Activated CD8-positive, alpha-beta T cell treated with anti-CD3 and anti-CD28 coated beads for 36 hours (primary cell): ENCODE measurements at places on chromosomes 6 and 20. TPM values are rescaled to one million over a fixed set of nuclear protein-coding genes. Genes with fewer than 3 reads are reported as not detected.

The C20orf202 gene
- not detected for total RNA-seq

DNA sequence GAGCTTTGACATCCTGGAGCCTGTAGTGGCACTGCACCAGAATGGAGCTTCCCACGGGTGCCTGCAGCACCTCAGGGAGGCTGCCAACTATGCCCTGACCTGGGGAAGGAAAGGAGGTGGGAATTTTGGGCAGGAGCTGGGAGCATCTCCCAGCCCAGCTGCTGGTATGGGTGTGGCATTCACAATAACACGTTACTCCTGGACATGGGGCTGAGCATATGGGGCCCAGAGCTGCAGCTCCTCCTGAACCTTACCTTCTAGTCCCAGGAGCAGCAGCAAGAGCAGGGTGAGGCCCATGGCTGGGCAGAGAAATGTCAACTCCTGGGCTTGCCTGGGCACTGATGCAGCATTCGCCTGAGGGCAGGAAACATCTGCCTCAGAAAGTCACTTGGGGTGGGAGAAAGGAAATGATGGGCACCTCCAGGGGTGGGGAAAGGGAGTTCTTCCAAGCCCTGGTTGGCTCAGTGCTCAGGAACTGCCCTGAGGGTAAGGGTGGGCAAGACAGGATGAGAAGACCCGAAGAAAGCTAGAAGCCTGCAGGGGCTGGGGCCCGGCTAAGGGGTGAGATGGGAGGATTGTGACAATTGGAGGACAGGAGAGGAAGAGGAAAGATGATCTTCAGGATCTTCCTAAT is at the start of gene TREML1:
Gene TREML1 (minus strand): TSS at position 356 of the 634 bp plus-strand sequence. CDS start 59 bp downstream, at position 297.
- H3K4me3 ChIP-seq, result no peak within 1 kb of the TSS
- H3K27ac ChIP-seq, result no peak within 1 kb of the TSS
- DNase-seq, result no peak

- no peaks in the 10 kb centered on the region for H3K36me3 ChIP-seq
- H3K27ac ChIP-seq, result no peak overlapping the region
- no peak for DNase-seq
- H3K4me1 ChIP-seq, result no peaks in the 10 kb centered on the region
- H3K27me3 ChIP-seq, result no peaks in the 10 kb centered on the region
- H3K4me3 ChIP-seq, result no peak overlapping the region
Measured at GRCh38 chr6:139392794-139393193, 18.3 kb upstream of the CITED2 start.

The HMGN3 gene
- total RNA-seq, result 45.6 TPM

The DDO gene
- not detected for total RNA-seq

GRCh38 chr20:8490076-8490830 is 358.2 kb downstream of the PLCB1 start:
- no peaks in the 10 kb centered on the region for H3K36me3 ChIP-seq
- H3K4me3 ChIP-seq, result no peak overlapping the region
- H3K27ac ChIP-seq, result no peak overlapping the region
- H3K4me1 ChIP-seq, result peaks cover 2% of the 10 kb centered on the region
- no peak for DNase-seq

DNA sequence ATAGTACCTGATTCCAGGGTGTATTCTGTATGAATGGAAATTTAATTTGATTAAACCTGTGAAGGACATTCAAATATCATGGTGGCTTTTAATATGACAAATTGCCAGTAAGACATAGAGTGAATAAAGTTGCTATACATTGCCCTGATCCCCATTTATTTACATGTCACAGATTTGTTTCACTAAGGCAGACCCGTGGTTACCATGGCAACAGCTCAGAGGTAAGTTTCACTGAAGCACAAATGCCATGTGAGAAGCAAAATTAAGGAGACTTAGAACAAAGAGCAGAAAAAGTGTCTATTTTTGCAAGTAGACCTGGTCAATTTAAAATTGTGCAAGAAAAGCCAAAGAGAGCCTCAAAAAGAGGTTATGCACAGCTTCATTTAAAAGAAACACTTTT is 63.7 kb downstream of the PXDC1 start:
- no peak for DNase-seq
- peaks cover 10% of the 10 kb centered on the region for H3K4me1 ChIP-seq
- H3K4me3 ChIP-seq, result no peak overlapping the region
- H3K36me3 ChIP-seq, result no peaks in the 10 kb centered on the region

The ACSS1 gene
- 17.5 TPM for total RNA-seq

DNA sequence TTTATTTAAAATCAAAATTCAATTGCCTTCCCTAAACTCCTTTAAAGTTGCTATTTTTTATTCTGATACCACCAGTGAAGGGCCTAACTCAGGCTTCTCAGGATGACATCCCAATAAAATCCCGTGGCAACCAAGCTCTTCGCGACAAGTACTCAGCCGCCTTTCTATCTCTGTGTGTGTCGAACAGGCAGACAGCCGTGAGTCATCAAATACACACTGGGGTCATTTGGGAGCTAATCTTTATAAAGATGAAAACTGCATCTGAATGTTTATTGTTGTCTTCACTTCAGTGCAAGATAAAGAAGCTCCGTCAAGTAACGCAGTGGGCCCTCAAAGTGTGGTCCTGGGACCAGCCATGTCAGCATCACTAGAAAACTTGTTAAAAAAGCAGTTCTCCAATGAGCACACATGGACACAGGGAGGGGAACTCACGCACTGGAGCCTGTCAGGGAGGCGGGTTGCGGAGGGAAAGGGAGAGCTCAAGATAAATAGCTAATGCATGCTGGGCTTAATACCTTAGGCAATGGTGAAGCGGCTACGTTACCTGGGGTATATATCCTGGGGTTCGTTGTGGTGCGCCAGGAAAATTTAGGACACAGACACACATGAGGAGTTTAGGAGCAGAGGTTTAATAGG is 119.3 kb downstream of the RNF144B start:
- H3K4me1 ChIP-seq, result peaks cover 13% of the 10 kb centered on the region
- no peaks in the 10 kb centered on the region for H3K36me3 ChIP-seq
- peaks cover 2% of the 10 kb centered on the region for H3K27me3 ChIP-seq
- no peak overlapping the region for H3K4me3 ChIP-seq

GRCh38 chr6:46410334-46410953 is 80.8 kb downstream of the RCAN2 start:
- H3K4me1 ChIP-seq, result no peaks in the 10 kb centered on the region
- H3K4me3 ChIP-seq, result no peak overlapping the region
- peak; percentile 14 for DNase-seq
- H3K27me3 ChIP-seq, result peaks cover 1% of the 10 kb centered on the region

DNA sequence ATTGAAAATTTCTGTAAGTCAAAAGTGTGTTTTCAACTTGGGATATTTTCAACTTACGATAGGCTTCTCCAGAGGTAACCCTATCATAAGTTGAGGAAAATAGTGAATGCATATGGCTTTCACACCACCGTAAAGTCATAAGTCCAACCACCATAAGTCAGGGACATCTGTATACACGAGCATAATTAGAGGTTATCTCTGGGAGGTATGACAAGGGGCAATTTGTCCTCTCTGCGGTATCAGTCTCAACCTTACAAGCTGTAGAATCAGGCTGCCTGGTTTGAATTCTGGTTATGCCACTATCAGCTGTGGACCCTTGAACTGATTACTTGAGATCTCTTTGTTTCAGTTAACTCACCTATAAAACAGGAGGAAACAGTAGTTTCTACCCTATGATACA is 202.9 kb upstream of the JARID2 start:
- no peaks in the 10 kb centered on the region for H3K4me1 ChIP-seq
- no peak for DNase-seq
- no peak overlapping the region for H3K4me3 ChIP-seq

DNA sequence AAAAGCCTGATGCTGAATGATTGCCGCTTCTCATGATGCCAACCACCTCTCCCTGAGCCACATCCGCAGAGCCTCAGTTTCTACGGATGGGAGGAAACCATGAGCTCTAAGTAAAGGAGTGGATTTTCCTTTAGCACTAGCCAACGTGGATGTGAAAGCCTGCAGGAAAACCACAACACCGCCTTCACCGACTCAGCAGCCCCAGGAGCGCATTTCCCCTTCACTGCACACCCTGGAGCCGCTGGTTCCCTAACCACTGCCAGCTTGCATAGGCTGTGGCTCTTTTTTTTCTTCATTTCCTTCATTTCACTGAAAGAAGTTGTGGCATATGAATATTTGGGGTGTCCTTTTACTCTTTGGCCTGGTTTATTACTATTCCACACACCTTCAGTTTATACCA is 50.5 kb upstream of the SSTR4 start:
- H3K4me1 ChIP-seq, result no peaks in the 10 kb centered on the region
- H3K27me3 ChIP-seq, result no peaks in the 10 kb centered on the region
- no peak overlapping the region for H3K27ac ChIP-seq
- no peaks in the 10 kb centered on the region for H3K36me3 ChIP-seq

The VSTM2L gene
- not detected for total RNA-seq

GRCh38 chr6:27608916-27609883 is 136.3 kb upstream of the ZNF184 start:
- DNase-seq, result no peak
- no peak overlapping the region for H3K4me3 ChIP-seq
- peaks cover 5% of the 10 kb centered on the region for H3K36me3 ChIP-seq

DNA sequence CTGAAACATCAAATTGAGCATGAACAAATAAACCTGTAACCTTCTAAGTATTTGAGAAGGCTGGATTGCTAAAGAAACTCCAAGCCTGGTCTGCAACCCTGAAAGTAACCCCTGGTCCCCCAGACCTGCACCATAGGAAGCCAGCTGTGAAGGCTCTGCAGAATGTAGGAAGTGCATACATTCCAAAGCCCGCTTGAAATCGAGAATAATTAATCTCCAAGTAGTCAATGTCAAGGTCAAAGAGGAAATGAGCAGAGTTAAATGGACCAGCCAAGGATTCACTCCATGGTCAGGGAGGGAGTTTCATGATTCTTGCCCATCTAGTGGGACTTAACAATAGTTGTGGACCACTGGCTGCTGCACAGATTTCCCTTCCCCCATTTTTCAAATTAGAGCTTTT is 107.6 kb upstream of the RNF24 start:
- H3K36me3 ChIP-seq, result no peaks in the 10 kb centered on the region
- H3K27ac ChIP-seq, result no peak overlapping the region
- peaks cover 27% of the 10 kb centered on the region for H3K27me3 ChIP-seq
- DNase-seq, result no peak
- no peak overlapping the region for H3K4me3 ChIP-seq
- H3K4me1 ChIP-seq, result no peaks in the 10 kb centered on the region

The FAXC gene
- not detected for total RNA-seq

- H3K36me3 ChIP-seq, result no peaks in the 10 kb centered on the region
- H3K27ac ChIP-seq, result no peak overlapping the region
- H3K27me3 ChIP-seq, result no peaks in the 10 kb centered on the region
Measured at GRCh38 chr20:40993794-40994540, 34.7 kb upstream of the TOP1 start.

- H3K4me3 ChIP-seq, result no peak overlapping the region
- DNase-seq, result peak; percentile 26
- H3K27ac ChIP-seq, result no peak overlapping the region
- H3K4me1 ChIP-seq, result peaks cover 6% of the 10 kb centered on the region
- peaks cover 2% of the 10 kb centered on the region for H3K36me3 ChIP-seq
- no peaks in the 10 kb centered on the region for H3K27me3 ChIP-seq
Measured at GRCh38 chr6:35058865-35059522, 82.1 kb downstream of the TCP11 start.

The LPIN3 gene
- 0.87 TPM for total RNA-seq

- H3K27me3 ChIP-seq, result no peaks in the 10 kb centered on the region
- no peak overlapping the region for H3K27ac ChIP-seq
- H3K4me1 ChIP-seq, result peaks cover 11% of the 10 kb centered on the region
- no peaks in the 10 kb centered on the region for H3K36me3 ChIP-seq
- DNase-seq, result no peak
Measured at GRCh38 chr6:119044255-119044654, 34.2 kb downstream of the FAM184A start.

- DNase-seq, result no peak
- H3K4me1 ChIP-seq, result peaks cover 9% of the 10 kb centered on the region
- H3K27me3 ChIP-seq, result peaks cover 29% of the 10 kb centered on the region
- no peak overlapping the region for H3K4me3 ChIP-seq
- no peaks in the 10 kb centered on the region for H3K36me3 ChIP-seq
Measured at GRCh38 chr6:36836111-36837021, 2.9 kb downstream of the CPNE5 start.

DNA sequence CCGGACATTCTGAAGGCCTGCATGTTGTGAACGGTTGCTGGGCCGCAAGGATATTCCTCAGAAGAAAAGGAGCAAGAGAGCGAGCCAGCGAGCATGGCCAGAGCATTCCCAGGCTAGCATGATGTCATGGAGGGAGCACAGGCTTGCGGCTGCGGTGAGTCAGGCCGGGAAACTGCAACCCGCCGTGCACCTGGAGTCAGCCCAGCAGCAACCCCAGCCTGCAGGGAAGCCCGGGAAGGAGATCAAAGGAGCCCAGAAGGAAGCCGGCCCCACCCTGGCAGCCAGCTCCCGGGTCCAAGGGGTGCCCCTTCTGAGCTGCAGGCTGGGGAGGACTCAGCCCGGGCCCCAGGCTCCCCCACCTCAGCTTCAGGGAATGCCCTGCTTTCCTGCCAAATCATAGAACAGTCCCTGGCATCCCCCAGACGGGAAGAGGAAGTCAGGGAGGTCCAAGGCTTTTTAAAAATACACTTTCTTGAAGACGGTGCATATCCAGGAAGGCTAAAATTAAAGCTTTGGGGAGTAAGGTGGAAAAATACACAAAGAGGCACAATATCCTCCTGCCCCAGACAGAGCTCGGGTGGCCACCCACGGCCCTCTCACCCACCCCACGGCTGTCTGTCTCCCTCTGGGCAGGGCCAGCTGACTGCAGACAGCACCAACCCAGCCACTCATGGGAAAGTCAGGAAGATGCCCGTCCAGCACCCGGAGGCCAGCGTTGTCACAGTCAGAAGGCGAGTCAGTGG is 53.7 kb downstream of the BMP7 start:
- H3K4me1 ChIP-seq, result no peaks in the 10 kb centered on the region
- peaks cover 8% of the 10 kb centered on the region for H3K27me3 ChIP-seq
- H3K4me3 ChIP-seq, result no peak overlapping the region
- DNase-seq, result no peak
